ENCODE measurements at places on chromosomes 5 and 9.

- DNase-seq = no peak
These were observed 55.4 kb downstream of the STK32A start for GRCh38 chr5:147290261-147290660.

- no peak for DNase-seq
These were observed 133.2 kb downstream of the PIP5K1B start for GRCh38 chr9:68838245-68838644.

DNA sequence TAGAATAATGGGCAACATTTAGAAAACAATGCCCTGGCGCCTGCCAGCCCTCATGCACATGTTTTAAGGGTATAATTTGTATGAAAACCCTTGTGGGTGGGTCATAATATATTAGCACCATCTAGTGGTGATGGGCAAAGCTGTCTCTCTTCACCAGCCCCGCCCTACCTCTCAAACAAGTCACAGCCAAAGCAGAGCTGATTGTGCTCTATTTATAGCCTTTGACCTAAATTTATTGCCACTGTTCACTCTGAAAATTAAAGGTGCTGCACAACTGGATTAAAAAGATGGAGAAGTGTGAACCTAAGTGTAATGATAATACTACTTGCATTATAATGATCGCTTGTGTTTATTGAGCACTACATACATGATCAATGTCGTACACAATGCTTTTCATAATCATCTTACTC, 131.9 kb upstream of the ANKH start:
- peak; percentile 67 for DNase-seq

- no peak for DNase-seq
These were observed 533.8 kb upstream of the CLINT1 start for GRCh38 chr5:158392753-158393152.

GRCh38 chr5:174335682-174336364, 290.3 kb downstream of the NSG2 start:
- peak; percentile 71 for DNase-seq

GRCh38 chr9:20244271-20244670, 378.0 kb downstream of the MLLT3 start:
- DNase-seq = no peak

DNA sequence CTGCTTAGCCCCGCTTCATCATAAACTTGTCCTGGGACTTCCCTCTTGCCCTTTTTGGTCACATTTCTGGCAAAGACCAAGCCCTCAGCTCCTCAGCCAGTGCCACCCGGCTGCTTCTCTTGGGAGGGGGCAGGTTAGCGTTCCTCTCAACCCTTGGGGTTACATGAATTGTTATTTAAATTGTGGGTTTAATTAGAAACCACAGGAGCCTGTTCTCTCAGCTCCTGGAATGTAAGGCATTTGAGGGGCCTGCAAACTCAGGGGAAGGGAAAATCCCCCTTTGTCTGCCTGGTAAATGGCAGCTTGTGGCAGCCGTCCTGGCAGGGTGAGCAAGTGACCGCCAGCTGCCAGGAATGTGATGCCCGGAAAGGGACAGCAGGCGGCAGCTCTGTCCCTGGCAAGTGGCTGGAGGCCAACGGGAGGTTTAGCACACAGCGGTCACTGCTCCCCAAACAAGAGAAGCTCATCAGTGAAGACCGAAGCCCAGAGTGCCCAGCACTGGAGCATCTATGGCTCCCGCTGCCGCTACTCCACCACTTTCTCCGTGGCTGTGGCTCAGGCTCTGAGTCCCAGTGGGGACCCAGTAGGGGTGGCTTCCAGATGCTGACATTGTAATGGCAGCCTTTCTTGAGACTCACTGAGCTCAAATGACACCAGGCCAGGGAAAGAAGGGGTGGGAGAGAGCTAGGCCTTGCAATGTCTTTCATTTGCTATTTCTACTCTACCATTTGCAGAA, 51.7 kb downstream of the SHB start:
- peak; percentile 88 for DNase-seq

DNA sequence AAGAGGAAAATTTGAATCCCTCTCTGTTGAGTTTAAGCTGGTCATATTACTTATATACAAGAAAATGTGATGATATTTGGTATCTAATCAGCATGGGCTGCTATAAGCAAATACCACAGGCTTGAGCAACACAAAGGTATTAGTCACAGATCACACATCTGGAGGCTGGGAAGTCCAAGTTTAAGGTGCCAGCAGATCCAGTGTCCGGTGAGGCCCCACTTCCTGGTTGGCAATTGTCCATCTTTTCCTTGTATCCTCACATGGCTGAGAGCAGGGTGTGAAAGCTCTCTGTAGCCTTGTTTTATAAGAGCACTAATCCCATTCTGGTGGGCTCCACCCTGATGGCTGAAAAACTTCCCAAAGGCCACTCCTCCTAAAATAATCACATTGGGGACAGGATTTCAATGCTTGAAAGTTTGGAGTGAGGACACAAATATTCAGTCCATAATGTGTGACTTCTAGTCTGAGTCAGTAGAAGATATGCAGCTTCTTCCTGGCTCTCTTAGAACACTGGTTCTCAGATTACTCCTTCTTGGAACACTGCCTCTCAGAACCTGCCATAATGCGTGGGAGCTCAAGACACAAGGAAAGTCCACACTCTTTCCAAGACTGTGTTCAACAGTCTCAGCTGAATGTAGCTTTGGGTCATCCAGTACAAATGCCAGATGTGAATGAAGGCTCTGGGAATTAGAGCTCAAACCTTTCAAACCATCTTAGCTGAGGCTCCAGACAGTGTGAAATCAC, 124.1 kb downstream of the PRDM9 start:
- peak; percentile 61 for DNase-seq

- DNase-seq = peak; percentile 38
These were observed 191.2 kb downstream of the ACTL7B start for GRCh38 chr9:108664309-108665255.

DNA sequence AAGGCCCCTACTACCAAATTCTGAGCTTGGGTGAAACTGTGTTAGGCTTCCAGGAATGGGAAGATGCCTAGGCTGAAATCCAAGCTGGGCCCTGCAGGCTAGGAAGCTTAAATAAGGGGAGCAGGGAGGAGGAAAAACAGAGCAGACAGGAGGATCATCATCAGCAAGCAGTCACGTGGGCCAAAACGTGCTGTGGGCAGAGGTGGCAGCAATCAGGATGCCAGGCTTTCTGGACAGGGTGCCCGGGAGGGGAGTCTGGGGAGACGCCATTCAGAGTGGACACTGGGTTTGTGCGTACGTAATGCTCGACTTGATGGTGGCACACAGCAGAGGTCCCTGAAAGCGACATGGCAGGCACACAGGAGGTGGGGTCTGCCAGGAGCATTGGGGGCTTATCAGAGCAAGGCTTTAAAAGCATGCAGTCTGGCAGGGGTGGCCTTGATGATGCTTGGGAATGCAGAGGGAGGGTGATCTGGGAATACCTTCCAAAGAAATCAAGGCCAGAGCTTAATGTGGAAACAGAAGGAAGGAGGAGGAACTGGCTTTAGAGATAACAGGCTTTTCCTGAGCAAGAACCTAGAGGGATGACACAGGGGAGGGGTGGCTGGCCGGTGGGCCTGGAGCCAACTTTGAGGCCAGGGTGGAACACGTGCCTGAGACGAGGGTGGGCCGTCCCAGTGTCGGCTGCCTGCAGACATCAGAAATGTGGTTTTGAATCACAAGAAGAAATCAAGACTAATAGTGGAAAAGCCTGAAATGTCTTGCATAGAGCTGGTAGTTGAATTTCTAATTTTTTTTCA, 212.5 kb downstream of the GADD45G start:
- DNase-seq = peak; percentile 40

DNA sequence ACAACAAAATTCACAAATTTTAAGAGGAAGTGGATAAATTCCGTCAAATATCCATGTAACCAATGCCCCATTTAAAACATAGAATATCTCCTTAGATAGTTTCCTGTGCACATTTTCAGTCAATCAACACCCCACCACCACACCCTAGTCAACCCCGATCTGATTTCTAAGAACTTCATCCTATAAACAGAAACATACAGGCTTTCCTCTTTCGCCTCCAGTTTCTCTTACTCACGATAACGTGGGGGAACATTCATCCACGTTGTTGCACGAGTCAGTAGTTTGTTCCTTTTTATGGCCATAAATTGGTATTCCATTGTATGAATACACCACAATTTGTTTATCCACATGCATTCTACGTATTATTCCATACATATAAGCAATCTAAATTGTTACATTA, 35.6 kb upstream of the TRIO start:
- DNase-seq = no peak

DNA sequence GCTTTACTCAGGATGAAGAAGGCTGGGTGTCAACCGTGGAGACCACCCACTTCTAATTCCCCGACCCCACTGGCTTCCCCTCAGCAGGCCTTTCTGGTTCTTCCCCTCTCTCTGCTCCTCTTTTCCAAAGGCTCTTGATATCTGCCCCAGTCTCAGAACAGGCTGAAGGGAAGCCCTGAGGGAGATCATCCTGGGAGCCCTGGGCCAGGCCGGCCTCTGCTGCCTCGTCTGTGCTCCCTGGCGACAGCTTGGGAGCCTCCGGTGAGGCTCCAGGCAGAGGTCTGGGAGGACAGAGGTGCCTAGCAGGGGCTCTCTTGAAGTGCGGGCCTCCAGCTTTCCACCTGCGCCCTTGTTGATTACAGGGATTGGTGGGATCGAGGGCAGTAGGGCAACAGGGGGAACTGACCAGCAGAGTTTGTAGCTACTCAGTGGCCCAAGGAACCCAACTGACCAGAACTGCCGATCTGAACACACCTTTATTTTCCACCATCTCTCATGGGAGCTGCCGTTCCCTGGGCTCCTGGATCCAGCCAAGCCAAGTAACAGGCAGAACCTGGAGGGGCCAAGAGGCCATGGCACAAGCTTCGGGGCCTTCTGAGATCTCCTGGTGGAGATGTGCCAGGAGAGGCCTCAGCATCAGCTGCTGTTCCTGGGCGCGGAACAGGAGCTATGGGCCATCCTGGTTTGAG, 198.5 kb downstream of the CACNA1B start:
- DNase-seq = no peak

GRCh38 chr9:70924895-70925547, 196.4 kb downstream of the TRPM3 start:
- peak; percentile 85 for DNase-seq

- no peak for DNase-seq
These were observed 254.6 kb downstream of the AOPEP start for GRCh38 chr9:94980947-94981722.

- DNase-seq = peak; percentile 87
These were observed 44.2 kb downstream of the SH3PXD2B start for GRCh38 chr5:172410160-172410559.

- DNase-seq = no peak
These were observed 5.2 kb upstream of the GRHPR start for GRCh38 chr9:37417252-37417803.

DNA sequence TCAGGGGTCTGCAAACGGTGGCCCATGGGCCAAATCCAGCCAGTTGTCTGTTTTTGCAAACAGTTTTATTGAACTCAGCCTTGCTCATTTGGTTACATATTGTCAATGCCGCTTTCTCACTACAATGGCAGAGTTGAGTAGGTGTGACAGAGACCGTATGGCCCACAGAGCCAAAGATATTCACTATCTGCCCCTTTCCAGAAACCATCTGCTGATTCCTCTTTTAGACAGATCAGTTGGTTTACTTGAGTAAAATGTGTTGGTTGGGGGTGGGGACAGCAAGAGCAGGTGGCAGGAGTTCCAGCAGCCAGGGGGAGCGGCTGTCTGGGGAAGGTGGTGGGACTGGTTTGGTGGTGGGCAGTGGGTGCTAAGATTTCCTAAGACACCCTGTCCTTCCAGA, 54.8 kb downstream of the COL27A1 start:
- DNase-seq = no peak

GRCh38 chr9:20205821-20206220, 416.5 kb downstream of the MLLT3 start:
- peak; percentile 50 for DNase-seq

GRCh38 chr9:124293718-124294506, 36.2 kb downstream of the NEK6 start:
- DNase-seq = no peak

- peak; percentile 83 for DNase-seq
These were observed 1326.8 kb downstream of the PTPRD start for GRCh38 chr9:9286001-9286400.

GRCh38 chr5:78116167-78116566, 178.3 kb downstream of the AP3B1 start:
- no peak for DNase-seq

- DNase-seq = no peak
These were observed 75.3 kb downstream of the ADAMTS2 start for GRCh38 chr5:179269781-179270543.

- DNase-seq = no peak
These were observed 215.3 kb downstream of the MEF2C start for GRCh38 chr5:88667496-88668201.

DNA sequence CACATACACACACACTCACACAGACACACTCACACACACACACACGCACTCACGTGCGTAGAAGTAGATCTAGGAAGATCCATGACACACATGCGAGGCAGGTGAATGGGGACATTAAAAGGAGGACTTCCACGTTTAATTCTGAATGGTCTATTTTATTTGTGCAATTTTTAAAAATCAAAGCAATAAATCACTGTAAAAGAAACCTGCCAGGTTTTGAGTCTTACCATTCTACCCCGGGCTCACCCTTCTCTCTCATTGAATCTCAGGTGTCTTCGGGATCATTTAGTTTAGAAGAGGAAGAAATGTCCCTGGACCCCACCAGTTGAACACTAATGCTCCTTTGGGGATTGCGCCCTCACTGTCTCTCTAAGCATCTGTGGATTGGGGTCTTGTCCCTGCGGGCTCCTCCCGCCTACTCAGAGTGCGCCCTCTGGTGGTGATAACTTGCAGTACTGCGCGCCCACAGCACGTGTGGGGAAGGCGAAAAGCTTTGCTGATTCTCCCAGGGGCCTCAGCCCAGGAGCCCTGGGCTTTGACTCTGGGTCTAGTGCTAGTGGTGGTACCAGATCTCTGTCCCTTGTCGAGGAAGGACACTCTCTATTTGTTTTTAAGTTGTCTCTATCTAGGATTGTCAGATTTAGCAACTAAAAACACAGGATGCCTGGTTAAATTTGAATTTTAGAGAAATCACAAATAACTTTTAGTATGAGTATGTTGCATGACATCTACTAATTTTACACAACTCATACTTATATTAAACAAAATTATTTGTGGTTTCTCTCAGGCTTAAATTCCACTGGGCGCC, 34.8 kb downstream of the BOD1 start:
- DNase-seq = peak; percentile 44

- DNase-seq = no peak
These were observed 18.2 kb downstream of the C9orf152 start for GRCh38 chr9:110189559-110190320.

DNA sequence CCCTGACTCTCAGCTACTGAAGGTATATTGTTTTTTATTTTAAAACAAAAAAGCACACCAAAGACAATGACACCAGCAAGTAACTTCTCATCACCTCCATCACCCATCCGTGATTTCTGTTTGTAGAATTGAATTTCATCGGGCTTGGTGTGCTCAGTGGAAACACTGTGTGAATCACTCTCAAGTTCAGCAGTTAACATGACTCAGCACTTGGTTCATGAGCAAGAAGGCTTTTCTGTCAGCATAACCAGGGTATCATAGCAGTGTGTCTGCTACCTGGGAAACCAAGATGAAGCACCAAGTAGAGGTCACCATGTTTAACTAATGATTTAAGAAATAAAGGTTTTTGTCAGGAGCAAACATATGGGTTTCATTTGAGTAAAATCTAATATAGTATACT, 123.7 kb downstream of the INSYN2B start:
- peak; percentile 90 for DNase-seq

All from fibroblast of skin of right biceps (primary cell).